ENCODE measurements at places on chromosomes 4 and X.

DNA sequence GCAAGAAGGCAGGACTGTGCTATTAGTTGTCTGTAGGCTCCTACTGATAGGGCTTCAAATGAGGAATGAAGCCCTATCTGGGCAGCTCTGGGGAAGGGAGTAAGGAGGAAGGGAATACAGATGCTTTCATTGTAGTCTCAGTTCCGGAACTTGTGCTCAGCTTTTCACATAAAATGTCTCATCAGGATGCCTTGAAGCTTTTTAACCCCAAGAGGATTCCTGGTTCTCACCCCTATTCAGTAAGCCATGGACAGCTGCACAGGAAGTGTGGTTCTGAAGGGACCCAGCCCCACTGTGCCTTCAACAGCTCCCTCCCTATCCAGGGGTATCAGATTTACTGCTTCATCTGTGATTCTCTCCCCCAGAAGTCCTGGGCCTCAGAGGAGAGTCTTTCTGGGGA is 5.0 kb downstream of the ARMCX5 start:
- H3K27ac ChIP-seq: no peak overlapping the region
- H3K4me3 ChIP-seq: no peak overlapping the region
- no peaks in the 10 kb centered on the region for H3K27me3 ChIP-seq
- DNase-seq: no peak
- no peaks in the 10 kb centered on the region for H3K4me1 ChIP-seq

DNA sequence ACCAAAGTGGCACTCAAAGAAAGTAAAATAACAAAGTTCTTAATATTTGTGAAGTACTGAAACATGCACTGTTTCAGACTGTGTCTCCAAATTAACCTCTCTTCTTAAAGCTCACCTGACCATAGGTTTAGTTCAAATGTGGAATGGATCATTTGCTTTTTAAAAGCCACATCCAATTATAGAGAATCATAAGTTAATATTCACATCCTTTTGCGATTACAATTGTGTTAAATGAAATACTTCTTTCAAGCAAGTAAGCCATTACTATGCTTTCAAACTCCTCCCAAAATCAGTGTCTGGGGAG is 95.3 kb upstream of the PTPN13 start:
- no peaks in the 10 kb centered on the region for H3K36me3 ChIP-seq
- no peak for DNase-seq
- H3K4me3 ChIP-seq: no peak overlapping the region
- H3K27ac ChIP-seq: no peak overlapping the region
- H3K27me3 ChIP-seq: no peaks in the 10 kb centered on the region
- no peaks in the 10 kb centered on the region for H3K4me1 ChIP-seq

DNA sequence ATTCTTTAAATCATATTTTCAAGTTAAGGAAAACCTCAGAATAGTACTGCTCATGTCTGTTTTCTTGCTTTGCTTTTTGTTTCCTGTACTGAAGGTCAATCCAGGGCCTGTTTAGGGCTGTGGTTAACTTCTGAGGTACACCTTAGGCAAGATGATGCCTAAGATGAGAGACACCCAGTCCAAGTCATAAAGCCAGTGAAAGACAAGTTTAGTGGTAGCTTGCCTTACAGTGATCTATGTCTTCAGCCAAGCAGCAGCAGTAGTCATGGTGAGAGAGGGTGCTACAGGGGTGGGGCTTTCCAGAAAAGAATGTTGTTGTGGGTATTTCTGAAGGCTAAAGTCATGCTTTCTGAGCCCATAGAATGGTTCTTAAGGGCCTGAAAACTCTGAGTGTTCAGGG is 173.7 kb downstream of the VSIG4 start:
- no peaks in the 10 kb centered on the region for H3K36me3 ChIP-seq
- no peak overlapping the region for H3K4me3 ChIP-seq
- H3K27me3 ChIP-seq: no peaks in the 10 kb centered on the region
- H3K27ac ChIP-seq: no peak overlapping the region

DNA sequence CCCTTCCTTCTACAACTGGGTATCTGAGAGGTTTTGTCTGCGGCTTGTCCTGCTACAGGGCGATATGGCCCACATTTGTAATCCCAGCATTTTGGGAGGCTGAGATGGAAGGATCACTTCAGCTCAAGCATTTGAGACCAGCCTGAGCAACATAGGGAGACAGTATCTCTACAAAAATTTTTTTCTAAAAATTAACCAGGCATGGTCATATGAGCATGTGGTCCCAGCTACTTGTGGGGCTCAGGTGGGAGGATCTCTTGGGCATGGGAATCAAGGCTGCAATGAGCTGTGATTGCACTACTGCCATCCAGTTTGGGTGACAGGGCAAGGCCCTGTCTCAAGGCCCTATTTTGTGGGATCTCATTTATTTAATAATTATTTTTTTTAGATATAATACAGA is 420.6 kb upstream of the PABPC4L start:
- peak overlapping the region; percentile 60 for H3K27ac ChIP-seq
- H3K27me3 ChIP-seq: no peaks in the 10 kb centered on the region

- no peak overlapping the region for H3K27ac ChIP-seq
- H3K4me3 ChIP-seq: no peak overlapping the region
- no peaks in the 10 kb centered on the region for H3K27me3 ChIP-seq
- DNase-seq: no peak
Measured at GRCh38 chr4:89502581-89502980, 195.0 kb upstream of the GPRIN3 start.

DNA sequence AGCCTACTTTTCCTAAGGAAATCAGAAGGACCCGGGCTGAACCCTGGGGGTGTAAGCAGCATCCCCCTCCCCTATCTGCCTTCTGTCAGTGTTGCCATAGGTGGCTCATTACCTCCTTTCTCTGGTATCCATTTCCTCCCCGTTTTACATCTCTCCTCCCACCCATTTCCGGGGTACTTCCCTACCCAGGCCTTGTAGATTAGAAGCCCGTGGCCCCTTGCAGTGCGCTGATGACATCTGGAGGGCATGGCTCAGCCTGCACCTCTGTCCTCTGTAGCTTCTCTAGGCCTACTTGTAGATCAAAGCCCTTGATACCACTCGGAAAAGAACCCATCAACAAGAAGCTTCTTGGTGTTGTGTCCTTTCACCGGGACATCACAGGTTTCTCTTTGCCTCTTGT is 71.8 kb downstream of the NBDY start:
- no peak overlapping the region for H3K27ac ChIP-seq
- H3K36me3 ChIP-seq: no peaks in the 10 kb centered on the region
- no peak for DNase-seq
- no peaks in the 10 kb centered on the region for H3K4me1 ChIP-seq
- no peaks in the 10 kb centered on the region for H3K27me3 ChIP-seq

DNA sequence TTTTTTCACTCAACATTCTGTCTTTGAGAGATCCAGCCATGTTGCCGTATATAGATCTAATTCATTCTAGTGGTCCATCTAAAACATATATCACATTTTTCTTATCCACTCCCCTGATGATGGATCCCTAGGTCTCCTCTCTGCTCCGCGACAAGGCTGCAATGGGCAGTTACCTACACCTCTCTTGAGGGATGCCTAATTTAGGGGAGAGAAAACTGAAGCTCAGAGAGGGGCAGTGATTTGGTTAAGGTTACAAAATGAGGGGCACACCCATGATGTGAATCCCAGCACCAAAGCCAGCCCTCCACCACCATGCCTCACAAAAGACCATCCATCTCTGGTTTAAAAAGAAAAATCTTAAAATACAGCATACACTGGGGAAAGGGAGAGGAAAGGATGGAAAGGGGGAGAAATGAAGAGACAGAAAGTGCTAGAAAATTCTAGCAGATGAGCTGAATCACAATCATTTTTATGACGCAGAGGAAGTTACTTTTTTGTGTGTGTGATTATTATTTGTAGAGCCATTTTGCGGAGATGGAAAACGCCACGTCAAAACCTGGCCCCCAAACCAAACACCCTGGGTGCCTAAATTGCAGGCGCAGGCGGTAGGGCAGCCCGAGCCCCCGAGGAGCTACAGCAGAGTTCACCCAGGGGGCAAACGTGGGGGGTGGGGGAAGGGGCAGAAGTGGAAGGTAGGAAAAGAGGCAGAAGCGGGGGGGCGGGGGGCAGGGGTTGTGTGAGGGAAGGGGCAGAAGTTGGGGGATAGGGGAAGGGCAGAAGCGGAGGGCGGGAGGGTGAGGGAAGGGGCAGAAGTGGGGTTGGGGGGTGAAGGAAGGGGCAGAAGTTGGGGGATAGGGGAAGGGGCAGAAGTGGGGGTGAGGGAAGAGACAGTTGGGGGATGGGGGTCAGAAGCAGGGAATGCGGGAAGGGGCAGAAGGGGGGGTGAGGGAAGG is 1.3 kb upstream of the TSPYL2 start:
- H3K4me1 ChIP-seq: no peaks in the 10 kb centered on the region
- H3K27me3 ChIP-seq: no peaks in the 10 kb centered on the region
- no peak overlapping the region for H3K27ac ChIP-seq
- DNase-seq: no peak
- no peak overlapping the region for H3K4me3 ChIP-seq

GRCh38 chrX:155968326-155968661 is 29.2 kb upstream of the IL9R start:
- DNase-seq: no peak
- no peak overlapping the region for H3K4me3 ChIP-seq
- no peak overlapping the region for H3K27ac ChIP-seq
- H3K4me1 ChIP-seq: no peaks in the 10 kb centered on the region
- H3K27me3 ChIP-seq: no peaks in the 10 kb centered on the region
- no peaks in the 10 kb centered on the region for H3K36me3 ChIP-seq

- DNase-seq: no peak
- H3K27me3 ChIP-seq: no peaks in the 10 kb centered on the region
- no peaks in the 10 kb centered on the region for H3K36me3 ChIP-seq
- peaks cover 3% of the 10 kb centered on the region for H3K4me1 ChIP-seq
- H3K4me3 ChIP-seq: peak overlapping the region; percentile 91
- H3K27ac ChIP-seq: peak overlapping the region; percentile 98
Measured at GRCh38 chr4:176321589-176321988, 1.8 kb downstream of the SPCS3 start.

- no peak overlapping the region for H3K27ac ChIP-seq
- H3K36me3 ChIP-seq: no peaks in the 10 kb centered on the region
- no peak for DNase-seq
Measured at GRCh38 chr4:83875437-83875836, 339.5 kb downstream of the GPAT3 start.

GRCh38 chr4:3527101-3527913 is 4.9 kb downstream of the LRPAP1 start:
- no peak overlapping the region for H3K27ac ChIP-seq
- peaks cover 6% of the 10 kb centered on the region for H3K4me1 ChIP-seq
- H3K36me3 ChIP-seq: peaks cover 5% of the 10 kb centered on the region
- H3K27me3 ChIP-seq: no peaks in the 10 kb centered on the region
- H3K4me3 ChIP-seq: no peak overlapping the region

DNA sequence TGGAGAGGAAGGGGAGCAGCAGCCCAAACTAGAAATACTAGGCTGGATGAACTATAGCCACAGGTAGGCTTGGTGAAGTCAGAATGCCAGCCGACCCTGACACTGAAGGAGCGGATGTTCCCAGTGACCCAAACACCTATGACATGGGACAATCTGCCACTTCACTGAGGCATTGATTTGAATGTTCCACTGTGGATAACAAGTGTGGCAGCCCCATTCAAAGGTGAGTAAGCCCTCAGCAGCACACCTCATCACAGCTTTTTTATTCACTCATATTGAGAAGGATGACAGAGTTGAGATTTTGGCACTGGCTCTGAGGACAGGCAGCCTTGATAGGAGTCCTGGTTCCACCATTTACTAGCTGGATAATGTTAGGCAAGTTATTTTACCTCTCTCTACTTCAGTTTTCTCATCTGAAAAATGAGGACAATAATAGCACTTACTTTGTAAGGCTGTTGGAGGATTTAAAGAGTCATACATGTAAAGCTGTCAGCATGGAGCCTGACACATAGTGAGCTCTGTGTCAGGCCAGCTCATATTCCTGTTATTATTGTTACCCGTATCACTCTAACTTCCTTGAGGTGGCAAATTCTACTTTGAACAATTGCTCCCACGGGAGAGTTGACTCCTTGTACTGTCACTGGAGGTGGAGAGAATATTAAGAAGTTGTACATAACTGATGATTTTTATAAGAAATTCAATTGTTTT is 114.6 kb downstream of the RASL11B start:
- no peaks in the 10 kb centered on the region for H3K36me3 ChIP-seq
- DNase-seq: no peak
- no peak overlapping the region for H3K27ac ChIP-seq
- no peaks in the 10 kb centered on the region for H3K4me1 ChIP-seq

- H3K27me3 ChIP-seq: no peaks in the 10 kb centered on the region
- H3K27ac ChIP-seq: no peak overlapping the region
- H3K36me3 ChIP-seq: no peaks in the 10 kb centered on the region
- H3K4me1 ChIP-seq: peaks cover 19% of the 10 kb centered on the region
Measured at GRCh38 chrX:68915778-68916177, 87.0 kb downstream of the EFNB1 start.

DNA sequence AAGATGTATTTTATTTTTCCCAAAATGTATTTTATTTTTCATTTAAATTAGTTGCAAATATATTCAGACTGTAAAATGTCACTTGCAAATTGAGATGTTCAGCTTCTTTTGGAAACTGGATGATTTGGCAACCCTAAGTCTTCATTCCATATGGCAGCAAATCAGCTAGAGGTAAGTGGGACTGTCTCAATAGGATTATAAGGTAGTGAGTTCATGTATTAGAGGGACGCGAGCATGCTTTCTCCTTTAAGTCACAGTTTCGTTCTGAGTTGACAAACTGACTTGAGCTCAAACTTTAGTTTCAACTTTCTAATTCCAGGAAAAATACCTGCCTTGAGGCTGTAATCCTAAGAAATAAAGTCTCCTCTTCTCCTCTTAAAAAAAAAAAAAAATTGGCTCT is 44.2 kb upstream of the TMEM131L start:
- no peaks in the 10 kb centered on the region for H3K36me3 ChIP-seq
- no peaks in the 10 kb centered on the region for H3K4me1 ChIP-seq
- H3K4me3 ChIP-seq: no peak overlapping the region
- no peak overlapping the region for H3K27ac ChIP-seq
- H3K27me3 ChIP-seq: no peaks in the 10 kb centered on the region

GRCh38 chr4:185597532-185598188 is 62.4 kb upstream of the PDLIM3 start:
- H3K27ac ChIP-seq: no peak overlapping the region
- no peak overlapping the region for H3K4me3 ChIP-seq
- no peaks in the 10 kb centered on the region for H3K27me3 ChIP-seq
- no peaks in the 10 kb centered on the region for H3K4me1 ChIP-seq

- no peak overlapping the region for H3K4me3 ChIP-seq
- peaks cover 6% of the 10 kb centered on the region for H3K4me1 ChIP-seq
- DNase-seq: peak; percentile 21
- H3K36me3 ChIP-seq: no peaks in the 10 kb centered on the region
Measured at GRCh38 chrX:44828008-44828605, 15.7 kb upstream of the DUSP21 start.

GRCh38 chrX:53184836-53185235 is 40.2 kb downstream of the KDM5C start:
- DNase-seq: no peak
- no peaks in the 10 kb centered on the region for H3K36me3 ChIP-seq
- H3K27ac ChIP-seq: no peak overlapping the region

GRCh38 chrX:1727531-1728027 is 112.7 kb downstream of the ASMT start:
- no peak for DNase-seq
- H3K27ac ChIP-seq: no peak overlapping the region
- H3K36me3 ChIP-seq: no peaks in the 10 kb centered on the region
- H3K4me3 ChIP-seq: no peak overlapping the region
